Neural progenitor cell (in vitro differentiated cells): ENCODE measurements at places on chromosomes 5 and 9. TPM values are rescaled to one million over a fixed set of nuclear protein-coding genes. Genes with fewer than 3 reads are reported as not detected.

- no peak for DNase-seq
These were observed 6.0 kb upstream of the SLC9A3 start for GRCh38 chr5:530001-530955.

Gene TERT
- total RNA-seq, result 2.4 and 14.8 TPM in 2 replicates

- no peak for DNase-seq
These were observed 285.9 kb downstream of the PSAT1 start for GRCh38 chr9:78582821-78583220.

DNA sequence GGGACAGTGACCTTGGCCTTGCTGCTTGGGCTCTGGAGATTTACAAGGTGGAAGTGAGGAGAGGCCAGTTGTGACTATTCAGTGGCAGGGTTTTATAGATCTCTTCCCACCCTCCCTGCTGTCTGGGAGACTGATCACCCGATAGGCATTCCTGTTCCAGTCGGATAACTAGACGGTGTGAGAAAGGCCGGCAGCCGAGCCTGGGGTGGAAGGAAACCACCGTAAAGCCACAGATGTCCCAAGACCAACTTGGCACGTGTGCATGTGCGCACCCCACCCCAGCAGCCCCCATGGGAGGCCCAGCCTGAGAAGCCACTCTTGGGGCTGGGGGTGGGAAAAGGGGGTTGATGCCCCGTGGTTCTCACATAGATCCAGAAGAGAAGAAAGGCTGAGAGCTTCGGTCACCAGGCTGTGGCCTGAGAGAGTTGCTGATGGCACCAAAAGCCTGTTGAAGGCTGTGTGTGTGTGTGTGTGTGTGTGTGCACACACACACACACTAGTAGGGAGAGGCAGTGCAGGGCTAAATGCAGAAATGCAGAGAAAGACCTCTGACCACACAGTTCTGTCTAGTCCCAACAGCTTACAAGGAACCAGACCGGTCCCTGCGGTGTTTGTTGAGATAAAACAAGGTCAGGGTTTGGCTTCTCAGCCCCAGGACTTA is 225.8 kb downstream of the FANCC start:
- no peak for DNase-seq

Gene CDH10
- 0.19 and 0.65 TPM in 2 replicates for total RNA-seq

- no peak for DNase-seq
These were observed 56.6 kb downstream of the RCL1 start for GRCh38 chr9:4849369-4849768.

- DNase-seq, result peak; percentile 80
These were observed 92.4 kb upstream of the PRRC1 start for GRCh38 chr5:127425037-127425436.

DNA sequence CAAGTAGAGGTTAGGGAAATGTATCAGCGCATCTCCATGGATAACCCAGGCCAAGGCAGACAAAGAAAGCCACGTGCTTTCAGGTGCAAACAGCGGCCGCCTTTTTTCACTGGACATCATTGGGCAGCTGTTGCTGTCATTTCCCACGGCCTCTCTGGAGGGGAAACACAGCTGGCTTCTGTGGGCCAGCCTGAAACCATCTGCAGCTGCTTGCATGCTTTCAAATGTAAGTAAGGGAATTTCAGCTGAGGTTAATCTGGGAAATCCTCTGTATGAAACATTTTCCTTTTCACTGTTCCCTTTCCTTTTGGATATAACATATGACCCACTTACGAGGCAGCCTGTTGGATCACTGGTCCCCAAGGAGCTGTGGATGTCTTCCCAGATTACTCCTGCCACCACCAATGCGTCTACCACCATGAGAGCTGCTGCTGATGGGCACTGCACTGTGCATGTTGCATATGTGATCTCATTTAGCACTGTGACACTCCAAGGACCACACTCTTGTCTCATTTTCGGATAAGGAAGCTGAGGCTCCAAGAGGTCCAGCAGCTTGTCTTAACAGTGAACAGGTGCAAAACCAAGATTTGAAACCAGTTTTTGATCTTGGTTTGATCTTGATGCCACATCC is 106.3 kb downstream of the C9orf152 start:
- no peak for DNase-seq

Gene LRRC19
- total RNA-seq, result not detected in 2 replicates

GRCh38 chr9:5608298-5609225 is 20.3 kb upstream of the RIC1 start:
- DNase-seq, result no peak

Gene NR5A1
- 1.0 and 3.3 TPM in 2 replicates for total RNA-seq

Gene PCDH1
- total RNA-seq, result 24.8 and 48.4 TPM in 2 replicates

Gene PHYHD1
- 15.2 and 19.0 TPM in 2 replicates for total RNA-seq

DNA sequence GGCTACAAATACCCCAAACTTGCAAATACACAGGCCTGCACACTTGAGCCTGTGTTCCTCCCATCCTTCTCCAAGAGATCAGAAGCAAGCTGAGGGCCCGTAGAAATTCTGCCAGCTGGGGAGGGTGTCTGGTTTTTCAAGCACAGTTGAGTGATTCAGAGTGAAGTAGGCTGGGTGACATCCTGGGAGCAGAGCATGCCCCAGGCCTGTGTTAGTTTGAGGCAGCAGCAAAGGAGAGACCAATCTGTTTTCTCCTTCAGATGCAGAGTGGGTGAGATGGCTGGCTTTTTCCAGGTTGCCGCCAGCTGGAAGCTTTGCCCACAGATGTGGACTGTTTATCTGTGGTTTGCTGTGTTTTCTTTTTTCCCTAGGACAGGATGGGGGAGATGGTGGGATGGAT is 63.1 kb downstream of the RCL1 start:
- no peak for DNase-seq

Gene UBAC1
- 53.6 and 66.0 TPM in 2 replicates for total RNA-seq

DNA sequence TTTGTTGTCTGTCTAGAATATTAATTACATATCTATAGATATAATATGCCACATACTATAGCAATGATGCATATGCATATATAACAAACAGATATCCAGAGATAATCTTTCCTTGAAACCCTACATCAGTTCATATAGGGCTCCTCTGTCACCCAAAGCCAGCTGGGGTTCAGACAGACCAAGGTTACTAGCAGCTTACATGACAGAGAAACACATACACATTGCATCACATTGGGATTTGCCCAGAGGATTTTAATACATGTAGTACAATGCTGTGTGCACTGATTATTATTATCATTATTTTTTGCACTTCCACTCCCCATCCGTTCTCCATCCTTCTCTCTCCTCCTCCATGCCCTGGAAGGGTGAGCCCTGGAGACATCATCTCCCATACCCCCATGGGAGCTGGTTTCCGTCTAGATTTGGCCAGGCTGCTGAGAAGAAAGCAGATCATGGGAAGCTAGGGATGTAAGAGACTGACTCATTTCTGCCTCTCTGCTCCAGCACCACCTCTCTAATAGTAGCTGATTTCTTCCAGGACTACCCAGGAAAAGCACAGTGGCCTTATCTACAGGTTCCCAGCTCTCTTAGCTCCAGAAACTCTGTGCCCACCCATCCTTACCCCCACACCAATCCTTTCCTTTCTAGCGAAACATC is 23.3 kb downstream of the FST start:
- DNase-seq, result no peak

Gene ECSCR
- total RNA-seq, result not detected in 2 replicates

DNA sequence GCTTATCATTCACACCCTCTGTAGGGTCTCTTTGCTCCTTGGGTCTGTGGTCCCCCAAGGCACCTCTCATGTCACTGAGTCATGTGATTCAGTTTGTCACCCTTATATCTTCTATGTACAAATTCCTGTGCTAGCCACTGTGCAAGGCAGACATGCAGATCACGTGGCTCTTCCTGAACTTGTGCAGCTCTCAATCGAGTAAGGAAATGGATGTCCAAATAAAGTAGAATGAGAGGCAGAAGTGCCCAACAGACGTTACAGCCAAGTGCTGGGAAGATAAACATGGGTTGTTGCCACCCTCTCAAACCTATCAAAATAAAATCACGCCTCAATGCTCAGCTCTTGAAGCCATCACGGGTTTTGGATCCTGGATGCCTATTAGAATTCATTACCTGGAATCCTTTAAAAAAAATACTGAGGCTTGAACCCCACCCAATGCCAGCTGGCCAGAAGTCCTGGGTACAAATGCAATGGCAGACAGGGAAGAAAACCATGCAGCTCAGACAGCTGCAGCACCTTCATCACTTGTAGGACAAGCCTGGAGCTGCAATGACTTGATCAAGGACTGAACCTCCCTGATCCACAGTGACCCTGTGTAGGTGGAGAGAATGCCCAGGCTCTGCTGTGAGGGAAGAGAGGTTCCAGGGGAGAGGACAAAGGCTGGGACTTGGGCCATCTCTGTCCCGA is 228.7 kb upstream of the DAP start:
- DNase-seq, result no peak

Gene KLF4
- 0.51 and 2.1 TPM in 2 replicates for total RNA-seq

- no peak for DNase-seq
These were observed 406.0 kb downstream of the GADD45G start for GRCh38 chr9:90010793-90011192.

- DNase-seq, result no peak
These were observed 125.4 kb downstream of the C5orf15 start for GRCh38 chr5:133842846-133843611.

DNA sequence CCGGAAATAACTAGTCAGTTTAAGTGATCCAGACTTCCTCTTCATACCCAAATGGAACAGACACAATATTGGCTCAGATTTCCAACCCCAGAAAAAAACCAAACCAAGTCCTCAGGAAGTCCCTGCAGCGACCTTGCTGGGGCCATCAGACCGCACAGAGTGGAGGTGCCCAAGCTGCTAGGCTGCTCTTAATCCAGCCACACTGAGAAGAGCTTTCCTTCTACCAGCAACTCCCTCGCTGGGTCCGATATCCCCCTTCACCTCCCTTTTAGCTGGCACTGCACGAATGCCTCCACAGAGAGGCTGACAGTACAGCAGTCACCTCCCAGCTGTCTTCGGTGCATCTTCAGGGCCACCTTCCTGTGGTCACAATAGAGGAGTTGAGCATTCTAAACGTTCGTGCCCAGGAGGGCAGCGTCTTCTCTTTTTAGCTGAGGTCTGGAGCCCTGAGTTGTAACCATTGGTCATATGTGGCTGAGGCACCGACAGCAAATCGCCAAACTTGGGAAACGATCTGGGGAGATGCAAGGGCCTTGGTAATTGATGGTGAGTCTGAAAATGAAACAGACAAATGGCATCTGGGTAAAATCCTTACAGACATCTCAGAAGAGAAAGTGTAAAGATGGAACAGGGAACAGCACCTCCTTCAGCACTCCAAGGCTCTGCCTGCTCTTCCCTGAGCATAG is 5.7 kb downstream of the NAIF1 start:
- DNase-seq, result no peak

DNA sequence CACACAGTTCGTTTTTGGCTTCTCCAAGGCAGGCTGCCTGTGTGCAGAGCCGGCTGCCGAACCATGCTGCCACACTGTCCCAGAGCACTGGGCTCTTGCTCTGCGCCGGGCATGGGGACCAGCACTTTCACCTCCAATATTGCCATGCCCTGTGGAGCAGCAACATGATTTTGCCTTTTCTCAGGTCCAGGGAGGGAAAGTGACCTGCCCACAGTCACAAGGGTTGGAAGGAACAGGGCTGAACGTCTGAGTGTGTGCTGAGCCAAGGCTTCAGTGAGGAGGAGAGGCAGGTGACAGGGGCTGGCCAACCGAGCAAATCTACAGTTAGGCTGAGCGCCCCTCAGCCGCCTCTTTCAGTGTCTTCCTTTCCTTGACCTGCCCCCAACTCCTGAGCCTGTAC is 34.0 kb upstream of the SYNPO start:
- no peak for DNase-seq

DNA sequence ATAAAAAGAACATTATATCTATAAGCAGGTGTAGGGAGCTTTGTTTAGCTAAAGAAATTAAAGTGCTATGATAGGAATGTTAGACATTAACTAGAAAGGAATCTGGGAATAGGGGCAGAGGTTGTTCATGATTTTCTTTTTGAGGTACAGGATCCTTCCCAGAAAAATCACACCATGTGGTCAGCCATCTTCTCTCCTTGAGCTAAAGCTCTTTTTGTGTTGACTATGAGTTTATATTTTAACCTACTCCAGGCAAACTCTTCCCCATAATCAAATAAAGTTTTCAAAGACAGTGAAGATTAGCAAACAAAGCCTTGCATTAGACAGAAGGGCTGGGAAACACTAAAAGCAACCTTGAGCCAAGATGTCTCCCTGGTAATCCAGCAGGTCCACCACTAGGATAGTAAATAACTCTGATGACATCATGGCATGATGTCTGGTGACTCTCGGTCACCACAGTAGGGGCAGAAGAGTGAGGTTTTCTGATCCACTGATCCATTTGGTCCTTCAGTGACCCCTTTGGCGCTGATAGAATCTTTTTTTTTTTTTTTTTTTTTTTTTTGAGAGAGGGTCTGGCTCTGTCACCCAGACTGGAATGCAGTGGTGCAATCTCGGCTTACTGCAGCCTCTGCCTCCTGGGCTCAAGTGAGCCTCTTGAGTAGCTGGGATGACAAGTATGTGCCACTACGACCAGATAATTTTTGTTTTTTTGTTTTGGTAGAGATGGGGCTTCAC is 30.6 kb upstream of the IL6ST start:
- DNase-seq, result no peak

GRCh38 chr5:172005708-172006320 is 624 bp downstream of the FBXW11 start:
- DNase-seq, result peak; percentile 69

DNA sequence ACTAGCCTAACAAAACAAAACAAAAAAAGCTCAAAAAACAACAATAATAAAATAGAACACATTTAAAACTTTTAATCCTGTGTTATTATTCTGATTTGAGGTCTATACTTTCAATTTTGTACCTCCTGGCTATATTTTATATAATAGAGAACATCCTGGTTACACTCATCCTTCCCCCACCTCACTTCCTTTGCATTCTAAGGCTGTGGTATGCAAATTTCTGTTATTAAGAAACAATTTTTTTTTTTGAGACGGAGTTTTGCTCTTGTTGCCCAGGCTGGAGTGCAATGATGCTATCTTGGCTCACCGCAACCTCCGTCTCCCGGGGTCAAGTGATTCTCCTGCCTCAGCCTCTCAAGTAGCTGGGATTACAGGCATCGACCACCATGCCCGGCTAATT is 3.1 kb upstream of the RPL37 start:
- no peak for DNase-seq

DNA sequence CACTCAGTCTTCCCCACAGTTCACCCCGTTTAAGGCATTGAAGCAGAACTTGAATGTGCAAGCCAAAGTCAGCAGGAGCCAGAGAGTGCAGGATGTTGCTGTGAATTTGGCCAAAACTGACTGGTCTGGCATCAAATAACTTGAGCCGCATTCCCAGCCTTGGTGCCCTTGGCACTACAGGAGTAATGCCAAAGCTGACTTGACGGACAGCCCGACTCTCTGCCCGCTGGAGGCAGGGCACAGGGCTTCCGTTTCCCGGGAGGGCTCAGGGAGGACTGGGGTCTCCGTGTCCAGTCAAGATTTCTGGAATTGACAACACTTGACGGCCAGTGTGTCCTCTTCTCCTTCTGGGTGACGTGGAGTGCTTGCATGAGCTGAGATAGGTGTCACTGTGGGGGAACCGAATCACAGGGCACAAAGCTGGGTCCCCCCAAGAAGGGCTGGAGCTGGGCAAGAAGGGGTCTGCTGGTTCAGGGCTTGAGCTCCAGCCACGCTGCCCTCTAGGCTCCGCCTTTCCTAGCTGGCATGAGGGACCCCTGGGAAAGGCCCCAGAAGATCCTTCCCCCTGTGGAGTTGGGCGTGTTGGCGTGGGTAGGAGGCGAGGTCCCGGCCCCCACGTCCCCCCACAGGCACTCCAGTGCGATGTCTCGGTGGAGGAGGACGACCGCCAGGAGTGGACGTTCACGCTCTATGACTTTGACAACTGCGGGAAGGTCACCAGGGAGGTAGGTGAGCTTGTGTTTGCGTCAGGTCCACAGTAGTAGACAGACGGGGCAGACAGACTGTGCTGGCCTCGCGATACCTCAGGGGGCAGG is 25.2 kb downstream of the NKD2 start:
- DNase-seq, result no peak

Gene FOXD1
- 0.12 TPM in 1 of 2 replicates, not detected in the other for total RNA-seq

Gene TUBB4B
- total RNA-seq, result 183 and 367 TPM in 2 replicates

GRCh38 chr5:159263569-159263905 is 447 bp downstream of the UBLCP1 start:
- no peak for DNase-seq
